ENCODE measurements at places on chromosomes 1 and 21. TPM values are rescaled to one million over a fixed set of nuclear protein-coding genes. Genes with fewer than 3 reads are reported as not detected.

DNA sequence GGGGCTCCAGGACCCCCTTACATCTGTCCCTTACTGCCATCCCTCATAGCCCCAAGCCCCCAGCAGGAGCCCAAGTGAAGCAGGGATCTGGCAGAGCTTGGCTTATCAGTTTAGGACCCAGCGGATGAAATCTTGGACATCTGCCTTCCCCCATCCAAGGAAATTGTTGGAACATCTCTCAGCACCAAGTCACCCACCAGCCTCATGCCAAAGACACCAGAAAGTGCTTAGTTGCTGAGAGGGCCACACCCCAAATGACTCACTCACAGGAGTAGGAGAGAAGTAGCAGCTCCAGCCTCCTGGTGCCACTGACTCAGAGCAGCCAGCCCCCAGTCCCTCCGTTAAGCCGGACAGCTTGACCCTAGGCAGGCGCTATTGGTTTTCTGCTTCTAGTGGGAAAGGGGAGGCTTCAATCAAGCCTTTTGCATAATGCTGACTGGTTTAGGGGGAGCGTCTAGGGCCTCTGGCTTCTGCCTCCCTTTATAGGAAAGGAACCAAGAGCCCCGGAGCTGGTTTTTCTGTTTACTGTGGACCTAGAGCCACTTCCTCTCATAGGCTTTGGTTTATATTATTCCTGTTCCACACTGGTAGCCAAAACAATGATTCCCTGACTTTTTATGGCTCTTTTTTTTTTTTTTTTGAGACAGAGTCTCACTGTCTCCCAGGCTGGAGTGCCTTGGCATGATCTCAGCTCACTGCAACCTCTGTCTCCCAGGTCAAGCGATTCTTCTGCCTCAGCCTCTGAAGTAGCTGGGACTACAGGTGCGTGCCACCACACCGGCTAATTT lies 114.2 kb upstream of the IPO9 start:
- H3K4me3 ChIP-seq, result no peak overlapping the region
- H3K27ac ChIP-seq, result no peak overlapping the region
- no peak for DNase-seq
- H3K4me1 ChIP-seq, result no peaks in the 10 kb centered on the region
- no peaks in the 10 kb centered on the region for H3K27me3 ChIP-seq

- peaks cover 4% of the 10 kb centered on the region for H3K4me1 ChIP-seq
- no peak for DNase-seq
- H3K27ac ChIP-seq, result no peak overlapping the region
- no peak overlapping the region for H3K4me3 ChIP-seq
- H3K36me3 ChIP-seq, result no peaks in the 10 kb centered on the region
- peaks cover 14% of the 10 kb centered on the region for H3K27me3 ChIP-seq
These were observed 59.6 kb downstream of the CAMK2N1 start for GRCh38 chr1:20426371-20426770.

Gene ITGB2
- total RNA-seq, result 265 TPM

Gene GBP4
- 29.5 TPM for total RNA-seq

- H3K4me1 ChIP-seq, result no peaks in the 10 kb centered on the region
- no peak for DNase-seq
- H3K27ac ChIP-seq, result no peak overlapping the region
These were observed 164.6 kb upstream of the GJB5 start for GRCh38 chr1:34590211-34590623.

Gene OR2L2
- total RNA-seq, result 0.07 TPM

DNA sequence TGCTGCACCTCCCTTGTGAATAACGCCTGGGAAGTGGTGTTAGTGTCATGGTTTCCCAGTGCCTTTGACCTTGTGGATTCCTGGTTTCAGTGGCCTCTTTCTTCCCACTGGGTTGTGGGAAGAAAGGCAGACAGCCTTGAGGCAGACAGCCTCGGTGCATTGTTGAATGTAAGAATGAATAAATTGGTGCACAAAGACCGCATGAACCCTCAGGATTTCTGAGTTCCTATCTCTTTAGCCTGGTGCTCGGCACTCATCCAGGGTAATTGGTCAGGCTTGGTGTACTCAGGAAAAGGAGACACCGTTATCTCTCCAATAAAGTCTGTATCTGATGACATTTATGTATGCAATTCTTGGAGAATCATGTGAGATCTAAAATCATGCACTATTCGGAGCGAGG lies 5.1 kb downstream of the ZNF362 start:
- H3K4me3 ChIP-seq, result no peak overlapping the region
- no peak for DNase-seq
- H3K36me3 ChIP-seq, result peaks cover 6% of the 10 kb centered on the region
- H3K27me3 ChIP-seq, result no peaks in the 10 kb centered on the region
- no peak overlapping the region for H3K27ac ChIP-seq

GRCh38 chr1:174964972-174965361 lies 34.8 kb upstream of the CACYBP start:
- H3K27me3 ChIP-seq, result no peaks in the 10 kb centered on the region
- peaks cover 54% of the 10 kb centered on the region for H3K4me1 ChIP-seq
- H3K27ac ChIP-seq, result peak overlapping the region; percentile 89

Gene PGBD5
- total RNA-seq, result not detected

Gene PEX11B
- 31.7 TPM for total RNA-seq

All from activated CD4-positive, alpha-beta T cell treated with anti-CD3 and anti-CD28 coated beads, Interleukin-2, amount 10 ng/mL, durations not matched to agents 24 days and 14 days (primary cell).